ENCODE measurements at places on chromosomes 3 and 15. TPM values are rescaled to one million over a fixed set of nuclear protein-coding genes. Genes with fewer than 3 reads are reported as not detected.

DNA sequence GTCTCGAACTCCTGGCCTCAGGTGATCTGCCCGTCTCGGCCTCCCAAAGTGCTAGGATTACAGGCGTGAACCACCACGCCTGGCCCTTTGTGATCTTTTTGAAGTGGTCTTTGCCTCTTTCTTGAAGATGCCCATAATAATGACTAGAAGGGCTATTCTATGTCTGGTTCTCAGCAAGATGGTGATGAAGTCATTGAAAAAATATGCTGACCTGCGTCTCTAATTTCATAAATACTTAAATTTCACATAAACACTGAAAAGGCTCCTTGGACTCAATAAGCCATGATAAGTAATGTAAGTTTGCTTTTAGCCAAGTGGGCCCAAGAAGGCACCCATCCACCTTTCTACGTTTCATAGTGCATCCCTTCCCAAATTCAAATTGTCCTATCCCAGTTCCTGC, 775 bp upstream of the MAPK6 start:
- peaks cover 9% of the 10 kb centered on the region for H3K27me3 ChIP-seq
- peak overlapping the region; percentile 99 for H3K27ac ChIP-seq
- no peaks in the 10 kb centered on the region for H3K36me3 ChIP-seq
- H3K4me1 ChIP-seq = peaks cover 28% of the 10 kb centered on the region
- no peak for DNase-seq
- H3K4me3 ChIP-seq = peak overlapping the region; percentile 96

DNA sequence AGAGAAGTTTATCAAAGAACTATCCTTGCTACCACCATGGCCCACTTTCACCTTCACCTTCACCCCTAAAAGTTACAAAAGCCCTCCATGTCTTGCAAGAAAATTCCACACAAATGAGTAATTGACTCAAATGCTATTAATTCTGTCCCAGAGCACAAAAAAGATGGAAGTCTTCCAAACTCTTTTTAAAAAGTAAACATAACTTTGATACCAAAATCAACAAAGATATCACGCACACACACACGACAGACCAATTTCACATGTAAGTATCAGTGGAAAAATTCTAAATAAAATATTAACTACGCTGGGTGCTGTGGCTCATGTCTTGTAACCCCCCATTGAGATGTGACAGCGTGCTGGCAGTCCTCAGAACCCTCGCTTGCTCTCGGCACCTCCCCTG, 1.1 kb upstream of the MCCC1 start:
- DNase-seq = no peak
- H3K4me3 ChIP-seq = peak overlapping the region; percentile 52
- no peaks in the 10 kb centered on the region for H3K27me3 ChIP-seq
- H3K4me1 ChIP-seq = peaks cover 21% of the 10 kb centered on the region

Gene CLRN1
- not detected for total RNA-seq

GRCh38 chr3:20914310-20914709, 728.3 kb upstream of the SGO1 start:
- no peak overlapping the region for H3K4me3 ChIP-seq
- H3K36me3 ChIP-seq = no peaks in the 10 kb centered on the region
- no peaks in the 10 kb centered on the region for H3K27me3 ChIP-seq
- peaks cover 4% of the 10 kb centered on the region for H3K4me1 ChIP-seq

DNA sequence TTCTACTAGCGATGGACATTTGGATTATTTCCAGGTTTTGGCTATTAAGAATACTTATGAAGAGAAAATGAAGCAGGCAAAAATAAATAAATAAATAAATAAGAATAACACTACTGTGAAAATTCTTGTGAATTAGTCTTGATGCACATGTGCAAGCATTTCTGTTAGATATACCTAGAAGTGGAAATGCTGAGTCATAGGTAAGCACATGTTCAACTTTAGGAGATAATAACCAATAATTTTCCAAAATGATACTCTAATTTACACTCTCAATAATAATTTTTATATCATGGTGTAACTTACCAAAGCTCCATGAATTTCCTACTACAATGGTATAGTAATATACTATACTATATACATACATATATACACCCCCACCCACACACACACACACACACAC, 23.4 kb downstream of the EMC4 start:
- H3K4me1 ChIP-seq = no peaks in the 10 kb centered on the region
- H3K36me3 ChIP-seq = no peaks in the 10 kb centered on the region
- DNase-seq = no peak
- H3K27ac ChIP-seq = no peak overlapping the region
- no peak overlapping the region for H3K4me3 ChIP-seq

GRCh38 chr3:194575484-194576210, 57.6 kb downstream of the TMEM44 start:
- no peaks in the 10 kb centered on the region for H3K36me3 ChIP-seq

- H3K27me3 ChIP-seq = peaks cover 12% of the 10 kb centered on the region
- no peak for DNase-seq
- no peaks in the 10 kb centered on the region for H3K36me3 ChIP-seq
- peaks cover 7% of the 10 kb centered on the region for H3K4me1 ChIP-seq
- peak within 1 kb of the TSS; percentile 71 for H3K27ac ChIP-seq
- H3K4me3 ChIP-seq = peak within 1 kb of the TSS; percentile 89
Measured at GRCh38 chr15:78641102-78641748, at the start of gene CHRNB4. TSS of gene CHRNB4 (minus strand) at chr15:78641210. CDS start at chr15:78641133, 77 bp downstream.

DNA sequence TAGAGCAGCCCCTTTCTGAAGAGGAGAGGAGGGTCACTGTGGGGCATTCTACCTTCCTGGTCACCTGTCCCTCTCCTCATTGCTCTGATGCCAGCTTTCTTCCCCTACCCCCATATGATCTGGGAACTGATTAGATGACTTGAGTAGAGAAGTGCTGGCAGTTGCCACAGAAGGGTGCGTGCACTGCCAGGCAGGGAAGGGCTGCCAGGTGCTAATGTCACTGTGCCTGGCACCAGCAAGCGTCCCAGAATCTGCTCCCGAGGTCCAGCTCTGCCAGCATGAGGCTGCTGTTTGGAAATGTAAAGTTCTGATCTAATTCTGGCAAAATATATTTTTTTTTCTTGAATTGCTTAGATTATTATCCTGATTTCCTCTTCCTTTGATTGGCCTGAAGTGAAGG, 52.8 kb downstream of the PPM1L start:
- no peak overlapping the region for H3K4me3 ChIP-seq
- DNase-seq = no peak
- peaks cover 15% of the 10 kb centered on the region for H3K4me1 ChIP-seq
- H3K27ac ChIP-seq = no peak overlapping the region
- no peaks in the 10 kb centered on the region for H3K27me3 ChIP-seq

- H3K27me3 ChIP-seq = no peaks in the 10 kb centered on the region
- H3K27ac ChIP-seq = no peak overlapping the region
- no peaks in the 10 kb centered on the region for H3K36me3 ChIP-seq
- DNase-seq = no peak
- peaks cover 4% of the 10 kb centered on the region for H3K4me1 ChIP-seq
Measured at GRCh38 chr15:53576841-53577240, 182.6 kb downstream of the WDR72 start.

GRCh38 chr3:1830851-1831250, 267.8 kb upstream of the CNTN4 start:
- H3K27ac ChIP-seq = no peak overlapping the region
- no peaks in the 10 kb centered on the region for H3K36me3 ChIP-seq
- no peak overlapping the region for H3K4me3 ChIP-seq
- DNase-seq = no peak
- no peaks in the 10 kb centered on the region for H3K4me1 ChIP-seq

- H3K27ac ChIP-seq = no peak overlapping the region
- peaks cover 15% of the 10 kb centered on the region for H3K36me3 ChIP-seq
- H3K4me3 ChIP-seq = no peak overlapping the region
- no peak for DNase-seq
- no peaks in the 10 kb centered on the region for H3K27me3 ChIP-seq
Measured at GRCh38 chr15:85625856-85626255, 168.9 kb downstream of the KLHL25 start.

DNA sequence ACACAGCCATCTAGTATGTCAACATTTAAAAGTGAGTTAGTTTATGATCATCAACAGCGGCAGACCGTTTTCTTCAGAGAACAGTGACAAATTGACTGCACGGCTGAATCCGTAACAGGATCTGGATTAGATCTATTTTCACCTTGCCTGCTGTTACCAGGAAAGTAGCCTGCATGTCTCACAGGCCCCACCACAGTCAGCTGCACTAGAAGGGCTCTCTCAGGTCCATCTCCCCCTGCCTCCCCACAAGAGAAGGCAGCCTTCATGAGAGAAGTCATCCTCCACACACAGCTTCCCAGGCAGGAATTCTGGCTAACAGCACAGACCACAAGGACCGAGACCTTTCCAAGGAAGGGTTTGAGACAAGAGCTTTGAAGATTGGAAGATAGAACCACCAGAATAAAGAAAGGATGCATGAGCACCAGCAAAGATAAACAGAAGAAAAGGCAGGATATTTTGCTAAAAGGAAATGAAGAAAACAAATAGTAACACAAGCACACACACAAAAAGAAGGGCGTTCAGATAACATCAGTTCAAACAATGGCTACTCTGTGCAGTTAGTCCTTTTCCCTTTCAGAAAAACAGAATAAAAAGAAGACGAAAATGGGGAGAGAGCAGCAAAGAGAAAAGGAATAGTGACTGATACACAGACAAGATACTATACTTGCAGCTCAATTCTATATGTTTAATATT, 127.5 kb downstream of the SNRK start:
- peaks cover 12% of the 10 kb centered on the region for H3K4me1 ChIP-seq
- H3K4me3 ChIP-seq = no peak overlapping the region
- no peak overlapping the region for H3K27ac ChIP-seq
- peaks cover under 1% of the 10 kb centered on the region for H3K36me3 ChIP-seq
- no peaks in the 10 kb centered on the region for H3K27me3 ChIP-seq

DNA sequence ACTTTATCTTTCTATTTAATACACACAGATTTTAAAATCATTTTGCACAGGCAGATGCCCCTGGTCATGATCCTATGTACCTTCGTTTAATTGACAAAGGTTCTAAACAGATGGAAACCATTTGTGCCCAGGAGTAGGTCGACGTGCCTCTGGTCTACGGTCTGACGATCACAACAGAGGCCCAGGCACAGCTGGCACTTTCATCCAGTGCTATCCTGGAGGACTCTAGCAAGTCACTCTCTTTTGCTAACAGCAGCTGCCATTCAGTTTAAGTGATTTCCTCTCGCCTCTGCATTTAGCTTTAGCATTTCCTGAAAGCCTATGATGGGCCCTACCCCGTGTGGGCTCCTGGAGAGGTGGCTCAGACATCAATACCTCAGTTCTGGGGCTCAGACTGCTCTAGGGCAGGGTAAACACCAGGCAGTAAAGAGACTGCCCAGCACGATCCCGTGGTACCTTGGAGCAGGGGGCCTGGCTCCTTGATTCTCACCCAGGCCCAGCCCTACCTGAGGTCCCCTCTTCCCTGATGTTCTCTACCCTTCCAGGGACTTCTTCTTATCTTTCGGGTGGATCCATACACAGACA, 83.2 kb upstream of the SNRPA1 start:
- peaks cover 7% of the 10 kb centered on the region for H3K4me1 ChIP-seq
- H3K36me3 ChIP-seq = no peaks in the 10 kb centered on the region
- no peak overlapping the region for H3K27ac ChIP-seq
- H3K4me3 ChIP-seq = no peak overlapping the region
- no peak for DNase-seq
- peaks cover 14% of the 10 kb centered on the region for H3K27me3 ChIP-seq

All from type B pancreatic cell (in vitro differentiated cells).